ENCODE measurements at places on chromosomes 6 and 20. TPM values are rescaled to one million over a fixed set of nuclear protein-coding genes. Genes with fewer than 3 reads are reported as not detected.

The ALDH5A1 gene
- 25.9 TPM for polyA plus RNA-seq

The RIPOR2 gene
- 62.1 TPM for polyA plus RNA-seq

The BCAS1 gene
- 2.6 TPM for polyA plus RNA-seq

The PGC gene
- polyA plus RNA-seq: not detected

The RAET1G gene
- polyA plus RNA-seq: not detected

The PTPRK gene
- polyA plus RNA-seq: 11.0 TPM

The ASF1A gene
- 61.6 TPM for polyA plus RNA-seq

The PRSS16 gene
- polyA plus RNA-seq: 6.3 TPM

The KCNK17 gene
- not detected for polyA plus RNA-seq

The OOEP gene
- not detected for polyA plus RNA-seq
